ENCODE measurements at places on chromosomes 12 and 14. TPM values are rescaled to one million over a fixed set of nuclear protein-coding genes. Genes with fewer than 3 reads are reported as not detected.

Gene PDZRN4
- total RNA-seq = not detected

Gene TPPP2
- total RNA-seq = not detected

Gene PRH2
- not detected for total RNA-seq

Gene P2RX2
- not detected for total RNA-seq

Gene LRP1
- total RNA-seq = 15.5 TPM
